CD14-positive monocyte (primary cell): ENCODE measurements at places on chromosomes 1 and 21. TPM values are rescaled to one million over a fixed set of nuclear protein-coding genes. Genes with fewer than 3 reads are reported as not detected.

DNA sequence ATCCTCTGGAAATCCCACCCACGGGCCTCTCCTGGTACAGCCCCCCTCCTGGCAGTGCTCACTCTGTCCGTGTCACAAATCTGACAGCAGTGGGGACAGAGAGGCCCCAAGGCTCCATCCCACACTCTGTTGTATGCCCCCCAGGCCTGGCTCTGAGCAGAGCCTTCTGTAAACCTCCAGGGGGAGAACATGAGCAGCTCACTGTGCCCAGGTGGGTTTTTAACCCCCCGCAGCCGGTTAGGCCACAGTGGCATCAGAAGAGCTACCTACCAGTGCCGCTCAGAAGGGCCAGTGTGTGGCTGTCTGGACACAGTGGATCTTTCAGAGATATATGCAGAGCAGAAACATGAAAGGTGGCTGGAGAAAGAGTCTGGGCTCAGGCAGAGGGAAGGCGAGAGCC lies 12.0 kb upstream of the GPR153 start:
- DNase-seq, result no peak

- no peak for DNase-seq
These were observed 18.2 kb downstream of the RRP15 start for GRCh38 chr1:218303176-218303879.

- no peak for DNase-seq
These were observed 46.8 kb downstream of the COL18A1 start for GRCh38 chr21:45451771-45452182.

DNA sequence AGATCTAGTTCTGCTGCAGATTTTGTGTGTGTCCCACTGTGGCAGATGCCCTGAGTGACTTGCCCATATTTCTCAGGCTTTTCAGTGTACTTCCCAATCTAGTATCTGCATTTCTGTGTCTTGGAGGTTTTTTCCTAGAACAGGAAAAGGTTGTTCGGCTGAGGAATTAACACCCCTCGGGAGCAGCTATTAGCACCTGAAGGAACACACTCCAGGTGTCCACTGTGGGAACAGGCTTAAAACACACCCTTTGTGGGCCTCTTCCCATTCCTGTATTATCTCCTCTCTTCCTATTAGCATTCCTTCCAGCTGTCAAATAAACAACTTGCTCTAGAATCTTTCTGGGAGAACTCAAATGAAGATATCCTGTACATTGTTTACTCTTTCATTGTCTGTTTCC lies 178.3 kb downstream of the HMCN1 start:
- DNase-seq, result no peak

DNA sequence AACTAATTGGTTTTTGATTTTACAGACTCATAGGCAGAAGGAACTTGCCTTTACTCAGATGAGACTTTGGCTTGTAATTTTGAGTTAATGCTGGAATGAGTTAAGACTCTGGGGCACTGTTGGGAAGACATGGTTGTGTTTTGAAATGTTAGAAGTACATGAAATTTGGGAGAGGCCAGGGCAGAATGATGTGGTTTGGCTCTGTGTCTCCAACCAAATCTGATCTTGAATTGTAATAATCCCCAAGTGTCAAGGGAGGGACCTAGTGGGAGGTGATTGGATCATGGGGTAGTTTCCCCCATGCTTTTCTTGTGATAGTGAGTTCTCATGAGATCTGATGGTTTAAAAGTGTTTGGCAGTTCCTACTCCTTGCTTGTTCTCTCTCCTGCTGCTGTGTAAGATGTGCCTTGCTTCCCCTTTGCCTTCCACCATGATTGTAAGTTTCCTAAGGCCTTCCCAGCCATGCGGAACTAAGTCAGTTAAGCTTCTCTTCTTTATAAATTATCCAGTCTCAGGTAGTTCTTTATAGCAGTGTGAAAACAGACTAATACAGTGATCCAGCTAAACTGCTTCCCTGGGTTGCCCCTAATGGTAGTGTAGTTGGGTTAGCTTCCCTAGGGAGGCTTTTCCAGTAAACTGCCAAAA lies 10.2 kb downstream of the CPT2 start:
- no peak for DNase-seq

DNA sequence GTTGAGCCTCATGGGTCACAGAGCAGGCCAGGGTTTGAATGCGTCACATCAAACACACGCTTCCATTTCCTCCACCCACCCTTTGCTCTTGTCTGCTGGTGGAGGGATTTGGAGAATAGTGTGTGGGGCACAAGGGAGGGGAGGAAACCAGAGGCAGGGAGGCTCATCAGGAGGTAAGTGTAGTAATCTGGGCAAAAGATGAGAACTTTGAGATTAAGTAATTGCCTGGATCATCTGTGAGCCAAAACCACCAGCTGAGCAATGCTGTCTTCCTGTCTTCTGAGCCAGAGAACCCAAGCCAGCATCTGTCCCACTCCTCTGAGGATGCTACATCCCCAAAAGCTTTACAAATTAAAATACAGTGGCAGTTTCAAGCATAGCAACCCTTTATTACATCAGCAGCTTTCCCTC lies 45.2 kb downstream of the C8B start:
- DNase-seq, result no peak

The PM20D1 gene
- not detected for polyA plus RNA-seq
